ENCODE measurements at places on chromosomes 3 and 15.

DNA sequence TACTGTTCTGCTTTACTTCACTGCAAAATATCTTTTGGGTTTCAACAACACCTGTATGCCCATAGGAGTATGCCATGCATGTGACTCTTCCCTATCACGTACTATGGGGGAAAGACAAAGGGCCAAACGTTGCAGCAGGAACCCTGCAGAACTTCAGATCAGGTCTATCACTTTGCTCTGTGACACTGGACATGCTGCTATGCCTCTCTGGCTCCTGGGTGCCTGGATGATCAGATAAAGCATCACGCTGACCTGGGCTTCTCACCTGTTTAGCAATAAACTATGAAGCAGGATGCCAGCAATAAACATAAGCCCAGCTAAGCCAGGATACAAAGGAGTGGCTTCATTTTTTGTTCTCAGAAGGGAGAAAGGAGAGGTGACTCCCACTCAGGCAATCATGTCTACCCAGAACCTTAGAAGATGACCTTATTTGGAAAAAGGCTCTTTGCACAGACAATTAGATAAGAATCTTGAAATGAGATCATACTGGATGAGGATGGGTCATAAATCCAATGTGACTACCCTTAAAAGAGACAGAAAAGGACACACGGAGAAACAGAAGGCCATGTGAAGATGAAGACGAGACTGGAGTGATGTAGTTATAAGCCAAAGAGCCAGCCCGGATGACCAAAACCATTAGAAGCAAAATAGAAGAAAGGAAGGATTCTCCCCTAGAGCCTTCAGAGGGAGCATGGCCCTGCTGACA, 19.3 kb downstream of the POMGNT2 start:
- DNase-seq: no peak

DNA sequence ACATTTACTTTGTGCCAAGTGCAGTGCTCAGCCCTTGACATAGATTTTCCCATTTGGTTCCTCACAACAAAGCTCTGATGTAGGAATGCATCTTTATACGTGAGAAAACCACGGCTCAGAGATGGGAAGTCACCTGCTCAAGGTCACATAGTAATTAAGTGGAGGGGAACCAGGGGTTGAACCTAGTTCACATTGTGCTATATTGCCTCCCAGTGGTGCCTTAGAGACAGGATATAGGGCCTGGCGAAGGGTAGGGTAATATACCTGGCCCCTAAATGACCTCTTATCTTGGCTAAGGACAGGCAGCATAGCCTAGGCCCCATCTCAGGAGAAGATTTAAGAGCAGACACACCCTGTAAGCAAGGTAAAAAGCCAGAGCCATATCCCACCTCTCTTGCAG, 71.5 kb downstream of the FOXP1 start:
- no peak for DNase-seq

DNA sequence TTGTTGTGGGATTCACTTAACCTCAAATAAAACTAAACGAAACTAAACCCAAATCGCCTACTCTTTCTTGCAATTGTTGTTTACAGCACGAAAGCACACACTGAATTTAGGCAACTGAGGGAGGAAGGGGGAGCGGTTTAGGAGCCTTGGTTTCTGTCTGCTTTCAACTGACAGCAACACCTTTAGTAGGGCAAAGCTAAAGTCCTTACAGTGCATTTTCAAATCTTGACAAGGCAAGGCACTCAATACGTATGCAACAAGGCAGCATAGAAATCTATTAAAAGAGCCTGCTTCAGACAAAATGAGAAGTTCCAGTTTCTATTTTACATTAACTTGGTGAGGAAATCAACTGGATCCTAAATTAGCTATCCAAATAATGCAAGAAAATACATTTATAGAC, 174.6 kb downstream of the CHST2 start:
- no peak for DNase-seq

DNA sequence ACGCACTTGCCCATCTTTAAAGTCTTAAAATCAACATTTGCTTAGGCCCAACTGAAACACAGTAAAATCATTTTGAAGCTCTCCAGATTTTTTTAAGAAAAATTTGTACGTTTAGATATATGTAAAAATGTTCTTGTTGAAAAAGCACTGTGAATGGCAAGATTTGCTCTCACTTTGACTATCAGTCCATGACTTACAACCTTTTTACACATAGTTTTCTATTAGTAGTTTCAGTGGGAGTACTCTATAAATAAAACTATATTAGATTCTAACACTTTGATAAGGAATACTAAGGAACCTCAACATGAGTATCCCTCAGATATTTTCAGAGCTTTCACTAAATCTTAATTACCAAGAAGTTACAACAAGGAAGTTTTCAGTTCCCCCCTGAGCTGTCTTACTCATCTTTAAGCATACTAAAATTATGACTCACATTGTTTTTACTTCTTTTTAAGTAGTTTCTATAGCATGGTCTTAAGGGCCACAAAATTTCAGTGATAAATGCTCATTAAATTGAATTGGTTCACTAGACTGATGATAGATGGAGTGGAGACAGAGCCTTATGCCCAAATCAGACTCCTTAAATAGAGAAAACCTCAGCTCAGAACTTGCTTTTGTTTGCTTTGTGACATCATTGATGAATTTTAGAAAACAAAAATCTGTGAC, 31.6 kb upstream of the RAP2B start:
- DNase-seq: no peak

DNA sequence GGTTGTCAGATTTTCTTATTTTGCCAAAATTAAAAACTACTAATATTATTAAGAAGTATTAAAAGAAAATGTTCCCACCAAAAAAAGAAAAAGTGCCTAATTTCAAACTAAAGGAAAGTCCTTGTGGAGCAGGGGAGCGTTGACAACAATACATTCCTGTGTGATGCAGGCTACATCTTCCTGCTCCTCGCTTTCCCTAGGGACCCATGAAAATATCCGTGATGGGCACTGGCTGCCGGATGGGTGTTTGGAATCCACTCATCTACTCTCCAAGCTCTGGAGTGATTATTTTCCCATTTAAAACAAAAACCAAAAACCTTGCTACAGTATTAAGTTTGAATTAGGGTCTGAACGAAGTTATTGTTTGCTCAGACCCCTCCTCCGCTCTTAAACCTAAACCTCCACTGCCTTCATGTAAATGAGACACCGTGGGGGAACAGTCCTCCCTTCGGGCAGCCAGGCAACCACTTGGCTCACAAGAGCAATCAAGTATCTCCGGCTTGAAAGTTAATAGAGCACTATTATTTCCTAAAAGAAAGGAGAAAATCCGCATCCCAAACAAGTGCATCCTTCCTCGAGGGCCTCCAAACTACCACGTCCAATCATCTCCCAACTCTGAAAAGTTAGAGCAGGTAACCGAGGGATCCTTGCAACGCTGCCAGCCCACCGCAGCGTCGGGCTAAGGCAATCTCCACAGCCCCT, 1.5 kb downstream of the ITGB5 start:
- DNase-seq: no peak

DNA sequence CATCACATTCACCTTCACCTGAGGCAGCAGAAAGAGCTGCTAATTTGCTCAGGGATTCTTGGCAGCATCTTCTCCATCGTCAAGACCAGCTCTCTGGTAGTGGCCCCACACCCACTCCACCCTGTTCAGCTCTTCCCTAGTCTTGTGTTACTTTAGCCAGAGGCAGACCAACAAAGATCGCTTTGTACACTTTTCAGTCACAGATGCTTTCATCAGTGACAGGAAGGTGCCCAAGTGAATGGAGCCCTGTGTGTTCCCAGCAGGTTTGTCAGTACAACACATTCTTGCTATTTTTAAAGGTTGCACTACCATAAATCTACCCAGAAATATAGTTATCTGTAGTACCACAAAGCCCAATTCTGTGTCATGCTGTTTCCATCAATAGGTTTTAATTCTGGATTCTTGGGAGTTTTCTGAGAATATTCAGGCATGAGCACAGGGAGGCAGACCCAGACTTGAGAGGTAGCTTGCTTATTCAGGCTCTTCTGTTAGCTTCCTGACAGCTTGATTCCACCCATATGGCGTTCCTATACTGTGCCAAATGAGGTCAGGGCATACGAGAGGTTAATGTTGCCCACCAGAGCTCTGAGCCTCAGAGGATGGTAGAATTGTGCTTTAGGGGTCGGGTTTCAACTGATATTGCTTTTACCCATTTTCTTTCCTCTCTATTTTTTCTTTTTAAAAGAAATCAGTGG, 109.8 kb upstream of the MANF start:
- no peak for DNase-seq

GRCh38 chr15:85491691-85492090, 111.3 kb downstream of the AKAP13 start:
- DNase-seq: no peak

GRCh38 chr3:43542328-43543043, 79.3 kb downstream of the ANO10 start:
- DNase-seq: no peak

DNA sequence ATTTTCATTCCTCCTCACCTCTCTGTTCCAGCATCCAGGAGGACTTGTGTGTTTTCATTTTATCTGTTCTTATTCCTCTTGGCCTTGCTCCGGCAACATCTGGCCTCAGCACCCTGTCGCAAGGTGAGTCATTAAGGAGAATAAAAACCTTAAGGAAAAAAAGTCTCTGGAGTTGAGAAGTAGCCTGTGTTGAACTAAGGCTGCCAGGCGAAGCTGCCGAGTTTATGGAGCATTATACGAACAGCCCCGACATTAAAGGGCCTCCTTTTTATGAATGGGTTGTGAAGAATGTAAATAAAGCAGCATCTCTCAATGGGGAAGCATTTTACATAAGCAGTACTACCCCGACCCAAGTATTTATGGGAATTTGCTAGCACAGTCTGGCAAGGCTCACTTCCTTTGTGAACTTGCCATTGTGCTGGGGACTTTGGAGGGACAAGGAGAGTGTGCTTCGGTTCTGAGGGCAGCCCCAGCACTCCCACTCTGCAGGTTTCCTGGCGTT, 4.7 kb downstream of the BAHD1 start:
- no peak for DNase-seq

DNA sequence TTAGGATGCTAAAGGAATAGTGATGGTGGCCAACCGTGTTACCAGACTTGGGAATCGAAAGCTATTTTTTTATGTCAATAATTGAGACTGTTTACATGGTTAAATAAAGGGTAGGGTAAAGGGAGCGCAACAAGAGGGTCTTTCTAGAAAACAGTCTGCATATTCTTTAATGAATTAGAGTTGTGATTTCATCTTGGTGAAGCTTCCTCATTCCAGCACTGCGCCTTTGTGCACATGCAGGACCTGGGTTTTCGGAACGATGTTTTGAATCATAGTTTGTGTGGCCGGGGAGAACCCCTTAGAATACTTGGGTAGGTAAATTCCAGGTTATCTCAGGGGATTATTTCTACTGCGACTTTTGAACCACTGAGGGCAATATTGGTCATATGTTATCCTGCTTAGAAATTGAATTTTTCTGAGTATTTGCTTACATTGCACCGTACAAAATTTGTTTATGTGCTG, 1.3 kb downstream of the PIK3CA start:
- peak; percentile 33 for DNase-seq

DNA sequence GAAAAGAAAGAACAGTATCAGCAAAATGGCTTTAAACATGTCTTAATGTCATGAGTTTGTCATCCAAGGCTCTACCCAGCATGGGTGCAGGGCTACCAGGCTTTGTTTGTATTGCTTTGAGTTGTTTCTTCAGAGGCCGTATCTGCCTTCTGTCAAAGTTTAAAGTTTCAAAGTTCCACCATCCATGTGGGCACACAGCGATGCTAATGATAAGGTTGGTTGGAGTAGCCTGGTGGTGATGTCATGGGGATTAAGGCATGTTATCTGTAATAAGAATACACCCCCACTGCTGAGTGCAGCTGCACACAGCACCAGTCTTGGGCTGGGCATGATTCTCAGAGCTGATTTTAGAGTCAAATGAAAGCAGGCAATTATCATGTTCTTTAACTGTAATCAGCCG, 72.0 kb upstream of the LRTM1 start:
- no peak for DNase-seq

- DNase-seq: no peak
Measured at GRCh38 chr3:171970301-171970788, 69.0 kb upstream of the FNDC3B start.

DNA sequence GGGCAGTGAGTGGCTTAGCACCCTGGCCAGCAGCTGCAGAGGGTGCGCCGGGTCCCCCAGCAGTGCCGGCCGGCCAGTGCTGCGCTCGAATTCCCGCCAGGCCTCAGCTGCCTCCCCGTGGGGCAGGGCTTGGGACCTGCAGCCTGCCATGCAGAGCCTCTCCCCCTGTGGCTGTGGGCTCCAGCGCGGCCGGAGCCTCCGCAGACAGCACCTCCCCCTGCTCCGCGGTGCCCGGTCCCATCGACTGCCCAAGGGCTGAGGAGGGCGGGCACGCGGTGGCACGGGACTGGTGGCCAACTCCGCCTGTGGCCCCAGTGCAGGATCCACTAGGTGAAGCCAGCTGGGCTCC, 386.3 kb downstream of the CNTN4 start:
- DNase-seq: no peak

DNA sequence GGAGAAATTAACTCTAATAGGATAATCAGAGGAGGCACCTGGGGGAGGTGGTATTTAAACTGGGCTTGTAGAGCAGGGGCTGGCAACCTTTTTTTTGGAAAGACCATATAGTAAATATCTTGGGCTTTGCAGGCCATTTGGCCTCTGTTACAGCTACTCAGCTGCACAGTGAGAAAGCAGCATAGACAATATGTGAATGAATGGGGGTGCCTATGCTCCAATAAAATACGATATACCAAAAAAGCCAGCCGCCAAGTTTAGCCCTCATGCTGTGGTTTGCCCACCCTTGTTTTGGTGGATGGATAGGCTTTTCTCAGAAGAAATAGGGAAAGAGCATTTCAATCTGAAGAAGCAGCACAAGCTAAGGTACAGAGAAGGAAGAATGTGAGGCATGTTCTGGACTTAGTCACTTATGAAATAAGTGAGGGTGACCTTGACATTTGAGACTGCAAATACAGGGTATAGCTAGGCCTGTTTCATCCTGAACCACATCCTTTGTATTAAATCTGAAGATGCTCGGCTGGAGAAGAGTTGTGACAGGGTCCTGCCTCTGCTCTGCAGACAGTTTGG, 131.0 kb upstream of the NR2E3 start:
- no peak for DNase-seq

- DNase-seq: no peak
Measured at GRCh38 chr3:46936733-46937250, 39.8 kb downstream of the CCDC12 start.

- peak; percentile 30 for DNase-seq
Measured at GRCh38 chr3:145776782-145777408, 384.1 kb downstream of the PLOD2 start.

DNA sequence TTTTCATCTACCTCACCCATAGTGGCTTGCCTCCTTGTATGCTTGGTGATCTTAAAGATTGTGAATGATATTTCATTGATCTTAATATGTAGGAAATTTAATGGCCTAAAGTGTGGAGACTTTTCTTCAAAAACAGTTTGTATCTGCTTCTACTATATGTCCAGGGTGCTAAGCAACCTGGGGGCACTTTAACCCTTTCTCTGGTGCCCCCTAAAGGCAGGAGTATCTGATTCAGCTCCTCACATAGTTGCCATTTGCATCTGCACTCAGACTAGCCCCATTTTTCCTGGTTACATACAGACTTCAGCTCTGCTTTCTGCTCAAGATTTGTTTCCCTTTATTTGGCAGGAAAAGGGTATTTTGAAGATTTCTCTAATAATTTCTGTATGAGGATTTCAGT, 5.2 kb upstream of the PFN2 start:
- DNase-seq: no peak

GRCh38 chr15:57343048-57343447, 33.3 kb upstream of the CGNL1 start:
- DNase-seq: no peak

Data from head of caudate nucleus (tissue), 42 donors.